ENCODE measurements at places on chromosomes 3 and 15.
A peak's percentile ranks its signal among the peaks of the same experiment; 100 is the strongest.

DNA sequence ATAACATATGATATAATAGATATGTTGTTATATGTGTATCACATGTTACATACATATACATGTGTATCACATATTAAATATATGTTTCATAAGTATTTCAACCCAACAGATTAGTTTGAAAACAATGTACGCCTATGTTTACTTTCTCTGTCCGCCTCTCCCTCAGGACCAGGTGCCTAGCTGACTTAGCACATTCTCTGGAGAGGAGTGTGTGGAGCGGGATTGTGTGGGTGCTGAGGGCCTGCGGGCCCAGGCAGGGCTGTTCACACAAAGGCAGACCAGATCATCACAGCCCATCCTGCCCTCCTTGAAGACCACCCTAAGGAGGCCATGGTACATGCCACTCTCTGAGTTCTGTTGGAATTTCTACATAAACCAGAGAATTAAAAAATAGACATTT is 81.0 kb downstream of the PLXNA1 start:
- DNase-seq = no peak

- DNase-seq = no peak
These were observed 72.3 kb upstream of the LRIG1 start for GRCh38 chr3:66572938-66573710.

GRCh38 chr15:101618851-101619614 is 33.1 kb downstream of the TM2D3 start:
- no peak for DNase-seq

DNA sequence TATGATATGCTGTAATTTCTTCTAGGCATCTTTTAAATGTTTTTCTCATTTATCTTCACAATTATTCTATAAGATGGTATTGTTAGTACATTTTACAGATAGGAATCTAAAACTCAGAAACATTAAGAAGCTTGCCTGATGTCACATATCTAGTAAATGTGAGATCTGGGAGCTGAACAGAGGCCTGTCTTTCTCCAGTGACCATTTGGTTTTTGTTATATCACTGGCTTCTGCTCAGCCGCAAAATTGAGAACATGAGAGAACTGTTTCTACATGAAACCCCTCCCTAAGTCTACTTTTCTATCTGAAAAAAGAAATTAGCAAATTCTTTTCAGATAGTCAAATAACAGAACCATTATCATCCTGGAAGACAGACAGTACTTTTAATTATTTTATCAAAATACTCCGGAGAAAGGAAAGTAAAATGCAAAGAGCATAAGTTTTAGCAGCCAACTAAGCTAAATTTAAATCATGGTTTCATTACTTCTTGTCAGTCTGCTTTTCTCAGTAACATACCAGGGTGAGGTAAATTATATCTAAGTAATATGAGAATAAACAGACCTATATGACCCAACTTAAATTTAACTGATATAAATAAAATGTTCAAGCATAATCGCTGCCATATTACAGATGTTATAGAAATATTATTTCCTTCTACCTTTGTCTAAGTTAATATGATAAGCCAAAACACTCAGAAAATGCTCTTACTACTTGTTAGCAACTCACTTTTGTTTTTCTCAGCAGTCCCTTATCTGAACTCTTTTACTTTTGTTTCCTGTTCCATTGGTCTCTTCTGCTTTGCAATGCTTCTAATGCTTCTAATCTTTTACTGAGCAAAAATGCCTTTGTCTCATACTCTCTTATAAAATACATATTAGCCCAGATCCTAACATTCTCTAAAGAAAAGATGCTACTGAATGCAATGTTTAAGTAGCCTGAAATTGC is 68.0 kb upstream of the MBNL1 start:
- DNase-seq = no peak

DNA sequence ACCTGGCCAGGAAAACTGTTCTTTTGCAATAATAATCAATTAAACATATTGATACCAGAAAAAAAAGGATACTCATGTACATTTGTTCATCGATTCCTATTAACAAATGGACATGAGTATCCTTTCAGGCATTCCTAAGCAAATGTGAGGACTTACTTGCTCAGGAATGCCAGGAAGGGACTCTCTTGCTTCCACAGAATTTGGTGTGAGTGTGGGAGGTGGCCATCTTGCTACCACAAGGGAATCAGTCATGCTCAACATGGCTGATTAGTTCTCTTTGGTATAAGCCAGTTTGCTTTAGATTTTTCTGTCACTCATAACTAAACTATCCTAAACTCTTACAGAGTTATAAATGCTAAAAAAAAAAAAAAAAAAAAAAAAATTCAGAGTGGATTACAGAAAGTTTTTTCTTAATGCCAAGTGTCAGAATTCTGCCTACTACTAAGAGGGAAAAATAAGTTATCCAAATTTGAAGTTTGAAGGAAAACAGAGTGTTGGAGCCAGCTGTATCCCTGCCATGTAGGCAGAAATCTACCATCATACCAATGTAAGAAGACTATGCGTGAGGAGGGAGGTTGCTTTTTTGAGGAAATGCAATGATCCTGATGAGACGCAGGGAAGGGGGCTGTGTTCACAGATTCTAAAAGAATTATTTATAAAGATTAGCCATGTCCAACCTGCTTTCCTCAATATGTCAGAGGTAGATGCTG is 98.7 kb downstream of the PLD1 start:
- DNase-seq = no peak

- no peak for DNase-seq
These were observed 38.8 kb upstream of the DLG1 start for GRCh38 chr3:197337214-197337613.

DNA sequence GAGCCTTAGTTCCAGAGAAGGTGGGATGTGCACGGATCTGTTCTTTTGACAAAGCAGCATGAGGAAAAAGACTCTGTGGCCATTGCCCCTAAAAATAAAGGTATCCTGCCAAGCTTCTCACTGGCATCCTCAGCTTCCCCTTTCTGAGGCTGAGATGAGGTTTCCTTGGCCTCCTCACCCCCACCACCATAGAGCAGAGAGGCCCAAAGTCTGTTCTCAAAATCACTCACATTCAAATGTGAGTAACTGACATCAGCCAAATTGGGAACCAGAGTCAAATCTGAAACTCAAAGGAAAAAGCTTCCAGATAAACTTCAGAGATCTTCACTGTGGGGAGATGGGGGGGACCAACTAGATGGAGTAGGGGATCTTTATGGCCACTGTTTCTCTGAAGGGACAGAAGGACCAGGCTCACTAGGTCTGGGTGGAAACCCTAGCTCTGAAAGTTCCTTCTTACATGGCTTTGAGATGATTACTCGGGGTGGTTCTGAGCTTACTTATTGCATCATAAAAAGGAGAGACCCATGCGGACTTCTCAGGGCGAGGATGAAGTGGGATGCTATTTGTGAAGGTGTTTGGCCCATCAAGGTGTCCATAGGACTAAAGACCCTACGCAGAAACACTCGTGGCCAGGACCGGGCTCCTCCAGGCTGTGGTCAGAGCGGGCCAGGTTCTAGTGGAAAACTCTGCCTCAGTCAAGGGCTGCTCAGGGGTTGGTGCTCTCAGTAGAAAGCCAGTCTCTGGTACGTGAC is 61.5 kb upstream of the MEF2A start:
- no peak for DNase-seq

- DNase-seq = no peak
These were observed 140.6 kb upstream of the TBC1D5 start for GRCh38 chr3:17882981-17883380.

- DNase-seq = no peak
These were observed 144.6 kb upstream of the RASGRP1 start for GRCh38 chr15:38709196-38709595.

DNA sequence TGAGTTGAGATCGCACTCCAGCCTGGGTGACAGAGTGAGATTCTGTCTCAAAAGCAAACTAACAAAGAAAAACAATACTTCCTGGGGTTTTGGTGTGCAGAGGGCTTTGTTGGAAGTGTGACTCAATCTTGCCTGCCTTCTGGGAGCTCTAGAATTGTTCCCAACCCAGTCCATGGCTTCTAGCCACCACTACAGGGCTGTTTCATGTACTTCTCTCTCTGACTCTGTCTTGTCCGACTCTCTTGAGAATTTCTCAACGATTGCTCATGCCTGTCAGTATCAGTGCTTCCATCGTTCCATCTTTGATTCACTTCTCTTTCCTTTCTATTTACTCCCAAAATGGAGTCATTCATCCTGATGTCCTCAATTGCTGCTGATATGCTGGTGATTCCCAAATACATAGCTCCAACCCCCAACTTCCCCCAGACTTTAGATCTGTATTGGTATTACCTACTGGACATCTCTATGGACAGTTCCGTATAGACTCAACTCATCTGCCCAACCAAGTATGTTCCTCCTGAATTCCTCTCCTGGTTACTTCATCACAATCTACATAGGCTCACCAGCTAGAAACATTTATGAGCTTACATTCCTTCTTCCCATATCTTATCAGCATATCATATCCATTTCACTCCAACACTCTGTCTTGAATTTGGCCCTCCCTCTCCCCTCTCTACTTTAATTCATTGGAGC is 1.8 kb upstream of the AP2M1 start:
- DNase-seq = no peak

- no peak for DNase-seq
These were observed 3.7 kb upstream of the TF start for GRCh38 chr3:133742351-133743091.

- no peak for DNase-seq
These were observed 13.1 kb downstream of the TNK2 start for GRCh38 chr3:195895078-195895860.

DNA sequence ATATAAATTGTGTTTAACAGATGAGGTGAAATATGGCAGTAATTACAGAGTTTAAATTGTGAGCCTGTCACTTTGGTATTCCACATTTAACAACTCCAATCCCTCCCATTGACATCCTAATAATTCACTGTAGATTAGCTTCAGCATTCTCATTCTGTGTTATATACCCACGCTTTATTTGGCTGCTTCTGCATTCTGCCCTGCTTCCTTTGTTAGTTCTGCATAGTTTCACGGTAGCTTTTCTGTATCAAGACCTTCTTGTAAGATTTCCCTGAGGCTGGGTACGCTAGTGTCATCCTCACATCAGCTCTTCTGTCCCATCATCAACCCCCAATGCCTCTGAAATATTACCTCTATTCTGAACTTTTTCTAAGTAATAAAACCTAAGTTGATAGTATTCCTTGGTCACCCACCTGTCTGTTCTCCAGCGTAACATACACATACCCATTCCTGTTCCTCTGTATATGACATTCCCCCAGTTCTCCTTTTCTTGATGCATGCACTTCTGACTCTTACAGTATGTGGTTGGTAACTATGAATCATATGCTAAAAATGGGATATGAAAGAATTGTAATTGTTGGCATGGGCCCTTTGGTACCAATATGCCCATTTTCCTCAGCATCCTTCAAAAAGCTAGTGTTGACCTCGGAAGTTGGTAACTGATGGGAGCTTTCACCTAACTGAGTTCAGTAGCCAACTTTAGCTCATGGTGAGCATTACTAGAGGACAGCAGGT is 171.2 kb downstream of the KLHL25 start:
- DNase-seq = no peak

DNA sequence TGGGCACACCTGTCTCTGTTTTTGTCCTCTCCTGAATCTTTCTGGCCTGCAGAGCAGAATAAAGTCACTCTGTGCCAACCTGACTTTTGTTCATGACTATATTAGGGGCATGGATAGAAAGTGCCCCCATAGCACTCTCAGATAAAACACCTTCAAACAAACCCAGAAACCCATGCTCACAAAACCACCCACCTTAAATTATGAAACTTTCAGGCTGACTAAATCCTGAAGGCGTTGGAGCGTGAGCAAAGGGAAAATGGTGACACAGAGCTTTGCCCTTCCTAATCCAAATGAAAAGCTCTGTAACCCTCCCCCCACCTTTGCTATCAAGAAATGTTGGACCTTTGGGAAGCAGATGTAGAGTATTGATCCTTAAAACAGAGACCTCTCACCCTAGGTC is 138.9 kb downstream of the IGF1R start:
- DNase-seq = no peak

DNA sequence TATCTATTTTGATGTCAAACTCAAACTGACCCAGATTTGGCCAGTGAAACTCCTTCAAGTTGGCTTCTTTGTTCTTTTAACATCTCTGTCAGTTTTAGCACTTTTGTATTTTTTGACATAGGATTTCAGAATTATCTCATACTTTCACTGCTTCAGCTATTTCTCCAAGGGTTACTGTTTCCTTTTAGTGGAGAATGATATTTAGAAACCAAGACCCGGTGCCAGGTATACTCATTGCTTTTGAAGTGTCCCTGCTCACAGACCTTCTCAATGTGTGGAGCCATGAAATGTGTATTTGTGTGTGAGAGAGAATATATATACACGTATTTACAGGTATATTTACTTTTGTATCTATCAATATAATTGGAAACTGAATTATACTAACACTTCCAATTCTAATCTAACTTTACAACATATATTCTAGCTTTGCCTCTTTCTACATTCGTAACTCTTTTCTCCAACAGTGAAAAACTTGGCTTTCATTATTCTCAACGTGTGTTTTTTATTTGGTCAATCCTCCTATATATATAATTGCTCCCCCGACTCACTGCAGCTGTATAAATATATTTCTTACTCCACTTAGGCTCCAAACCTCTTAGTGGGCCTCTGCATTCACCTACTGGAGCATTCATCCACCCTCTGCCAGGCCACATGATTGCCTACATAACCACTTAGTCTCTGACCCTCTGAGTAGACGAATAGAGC is 54.0 kb downstream of the OTOL1 start:
- no peak for DNase-seq

DNA sequence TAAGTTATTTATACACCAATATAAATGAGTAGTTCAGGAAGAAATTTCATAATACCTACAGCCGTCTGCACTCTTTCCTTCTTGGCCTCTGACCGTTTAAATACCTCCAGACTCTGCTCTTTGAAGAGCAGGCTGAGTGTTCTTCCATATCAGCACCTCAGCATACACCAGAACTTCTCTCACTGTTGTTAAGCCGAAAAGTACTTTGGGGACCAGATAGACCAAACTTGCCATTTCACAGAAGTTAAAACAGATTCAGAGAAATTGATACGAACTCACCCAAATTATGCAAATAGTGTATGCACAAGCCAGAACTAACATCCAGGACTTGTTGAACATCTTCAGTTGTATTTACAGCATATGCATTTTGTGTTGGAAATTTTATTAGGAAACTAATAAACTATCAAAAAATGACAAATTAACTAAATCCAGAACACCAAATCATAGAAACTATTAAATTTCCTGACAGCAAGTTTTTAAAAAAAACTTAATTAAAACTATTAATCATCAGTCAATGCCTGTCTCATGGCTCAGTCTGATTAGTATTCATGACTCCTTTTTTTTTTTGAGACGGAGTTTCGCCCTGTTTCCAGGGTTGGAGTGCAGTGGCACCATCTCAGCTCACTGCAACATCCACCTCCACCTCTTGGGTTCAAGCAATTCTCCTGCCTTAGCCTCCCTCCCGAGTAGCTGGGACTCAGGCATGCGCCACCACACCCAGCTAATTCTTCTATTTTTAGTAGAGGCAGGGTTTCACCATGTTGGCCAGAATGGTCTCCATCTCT is 24.1 kb downstream of the CGGBP1 start:
- DNase-seq = no peak

DNA sequence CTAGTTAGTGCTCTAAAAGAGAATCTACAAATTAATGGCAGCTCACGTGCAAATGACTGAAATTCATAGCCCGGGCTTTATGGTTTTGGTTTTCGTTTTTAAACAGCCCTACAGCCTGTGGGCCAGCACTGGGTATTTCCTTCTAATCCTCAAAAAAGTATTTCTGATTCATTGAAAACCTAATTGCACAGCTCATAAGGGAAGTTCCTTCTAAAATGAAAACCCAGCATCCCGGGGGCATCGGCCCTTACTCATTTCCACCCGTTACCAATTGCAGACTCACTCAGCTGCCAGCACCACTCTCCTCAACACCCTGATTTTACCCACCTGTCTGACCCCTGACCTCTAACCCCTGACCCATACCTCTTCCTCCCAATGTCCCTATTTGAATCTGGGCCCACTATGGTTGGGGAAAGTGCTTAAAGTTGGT is 59.5 kb upstream of the ZNF148 start:
- peak; percentile 43 for DNase-seq

All from spinal cord (tissue), 10 donors.